ENCODE measurements at places on chromosomes 5 and 9.

- DNase-seq = no peak
Observed at GRCh38 chr9:137347928-137348327, 45.9 kb upstream of the NRARP start.

GRCh38 chr9:121107029-121107428, 32.3 kb downstream of the CNTRL start:
- DNase-seq = no peak

- no peak for DNase-seq
Observed at GRCh38 chr5:14928661-14929060, 57.1 kb upstream of the ANKH start.

DNA sequence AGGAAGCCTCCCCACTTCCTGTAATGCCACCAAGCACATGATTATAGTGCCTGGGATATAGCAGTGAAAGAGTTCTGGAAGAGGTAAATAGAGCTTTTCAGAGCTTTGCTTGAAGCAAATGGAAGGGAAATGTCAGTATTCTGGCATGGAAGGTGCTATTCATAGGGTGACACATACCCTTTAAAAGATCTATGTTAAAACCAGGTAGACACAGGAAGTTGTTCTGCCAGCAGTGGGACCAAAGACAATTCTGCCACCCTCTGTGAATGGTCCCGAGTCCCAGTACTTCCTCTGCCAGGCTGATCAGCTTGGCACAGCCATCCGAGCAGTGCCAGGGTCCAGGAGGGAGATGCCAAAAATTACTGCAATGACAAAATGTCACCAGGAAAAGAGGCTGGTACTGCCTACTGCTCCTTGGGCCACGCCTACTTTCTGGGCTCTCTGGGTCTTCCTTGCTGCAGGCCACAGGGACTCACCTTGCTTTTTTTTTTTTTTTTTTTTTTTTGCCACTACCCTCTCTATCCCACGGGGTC, 26.7 kb downstream of the GARNL3 start:
- no peak for DNase-seq

- no peak for DNase-seq
Observed at GRCh38 chr5:9440517-9440916, 105.4 kb downstream of the SEMA5A start.

- DNase-seq = no peak
Observed at GRCh38 chr5:128633901-128634300, 95.9 kb upstream of the FBN2 start.

DNA sequence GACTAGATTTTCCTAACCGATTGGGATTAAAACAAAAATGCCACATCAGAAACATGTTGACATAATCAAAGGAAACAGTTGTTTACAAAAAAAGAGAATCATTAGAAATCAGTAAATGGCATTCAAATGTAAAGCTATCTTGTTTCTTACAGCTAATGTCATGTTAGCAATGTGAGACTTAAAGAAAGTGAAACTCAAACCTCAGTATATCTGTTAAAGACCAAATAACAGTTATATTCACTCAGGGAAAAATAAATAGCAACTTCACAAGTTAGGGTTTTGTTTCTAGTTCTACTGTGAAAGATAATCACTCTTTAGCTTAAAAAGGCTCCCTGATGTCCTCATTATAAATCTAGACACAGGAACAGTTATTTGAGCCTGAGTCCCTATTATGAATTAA, 189.3 kb upstream of the EFNA5 start:
- DNase-seq = no peak

- no peak for DNase-seq
Observed at GRCh38 chr9:126166291-126166690, 160.3 kb upstream of the MVB12B start.

DNA sequence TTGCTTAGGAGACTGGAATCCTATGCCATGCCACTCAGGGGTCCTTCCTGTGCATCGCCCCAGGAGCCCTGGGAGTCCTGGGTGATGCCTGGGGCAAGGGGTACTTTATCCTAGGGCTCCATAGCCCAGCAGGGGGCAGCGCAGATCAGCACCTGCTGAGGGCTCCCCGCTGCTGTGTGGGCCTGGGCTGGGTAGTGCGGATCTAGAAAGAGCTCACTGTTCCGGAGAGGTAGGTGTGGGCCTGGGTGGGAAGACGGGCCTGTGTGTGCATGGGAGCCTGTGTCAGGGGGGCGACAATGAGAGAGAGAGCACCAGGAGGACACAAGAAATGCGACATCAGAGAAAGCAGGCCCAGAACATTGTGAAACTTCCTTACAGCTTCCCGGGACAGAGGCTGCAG, 11.4 kb upstream of the DAB2IP start:
- no peak for DNase-seq

DNA sequence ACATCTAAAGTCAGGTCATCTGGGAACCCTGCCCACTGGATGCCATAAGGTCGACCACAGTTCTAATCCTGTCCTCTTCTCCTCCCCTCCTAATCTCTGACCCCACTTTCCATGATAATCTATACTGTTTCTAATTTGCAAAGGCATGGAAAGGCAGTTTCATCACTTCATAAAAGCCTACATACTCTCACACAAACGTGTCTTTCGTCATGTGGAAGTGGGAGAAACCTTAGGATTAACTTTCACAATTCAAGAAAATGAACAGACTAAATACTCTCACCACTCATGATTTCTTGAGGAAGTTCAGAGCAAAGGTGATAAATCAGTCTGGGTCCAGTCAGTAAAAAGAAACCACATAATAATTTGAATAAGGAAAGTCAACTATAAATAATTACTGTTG, 5.5 kb downstream of the FANCC start:
- DNase-seq = no peak

- DNase-seq = no peak
Observed at GRCh38 chr5:114362977-114363761, 1.3 kb downstream of the KCNN2 start.

DNA sequence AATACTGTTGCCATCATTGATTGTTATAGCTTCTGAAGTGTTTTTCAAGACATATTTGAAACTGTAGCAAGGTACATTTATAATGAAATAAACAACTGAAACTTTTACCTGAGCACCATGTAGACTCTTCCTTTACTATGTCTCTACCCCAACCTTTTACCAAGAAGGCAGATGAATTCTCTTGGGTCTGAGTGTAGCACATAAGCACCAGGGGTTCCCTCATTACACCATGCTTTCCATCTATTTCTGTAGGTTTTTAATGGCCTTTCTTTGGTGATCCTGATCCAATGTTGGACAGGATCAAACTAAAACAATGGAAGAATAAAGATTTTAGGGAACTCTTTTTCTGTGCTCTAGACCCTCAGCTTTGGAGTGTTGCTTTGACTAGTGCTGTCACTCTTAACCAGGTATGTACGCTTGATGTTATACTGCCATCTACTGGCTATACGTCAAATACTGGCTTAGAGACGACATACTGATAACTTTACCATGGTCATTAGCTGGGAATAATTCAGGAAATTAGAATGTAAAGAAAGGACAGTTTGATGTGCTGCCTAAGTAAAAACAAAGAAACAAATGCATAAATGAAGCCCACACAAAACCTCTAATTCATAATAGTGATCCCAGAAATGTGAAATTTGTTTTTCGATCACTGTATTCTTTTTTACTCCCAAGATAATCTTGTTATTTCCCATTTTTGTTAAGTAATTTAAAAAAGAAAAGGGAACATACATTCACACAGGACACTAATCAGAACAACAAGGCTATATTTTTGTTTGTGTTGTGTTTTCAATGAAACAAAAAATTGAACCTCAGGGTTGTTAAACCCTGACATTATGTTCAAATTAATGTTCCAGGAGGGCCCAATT, 30.7 kb downstream of the IFNW1 start:
- no peak for DNase-seq

DNA sequence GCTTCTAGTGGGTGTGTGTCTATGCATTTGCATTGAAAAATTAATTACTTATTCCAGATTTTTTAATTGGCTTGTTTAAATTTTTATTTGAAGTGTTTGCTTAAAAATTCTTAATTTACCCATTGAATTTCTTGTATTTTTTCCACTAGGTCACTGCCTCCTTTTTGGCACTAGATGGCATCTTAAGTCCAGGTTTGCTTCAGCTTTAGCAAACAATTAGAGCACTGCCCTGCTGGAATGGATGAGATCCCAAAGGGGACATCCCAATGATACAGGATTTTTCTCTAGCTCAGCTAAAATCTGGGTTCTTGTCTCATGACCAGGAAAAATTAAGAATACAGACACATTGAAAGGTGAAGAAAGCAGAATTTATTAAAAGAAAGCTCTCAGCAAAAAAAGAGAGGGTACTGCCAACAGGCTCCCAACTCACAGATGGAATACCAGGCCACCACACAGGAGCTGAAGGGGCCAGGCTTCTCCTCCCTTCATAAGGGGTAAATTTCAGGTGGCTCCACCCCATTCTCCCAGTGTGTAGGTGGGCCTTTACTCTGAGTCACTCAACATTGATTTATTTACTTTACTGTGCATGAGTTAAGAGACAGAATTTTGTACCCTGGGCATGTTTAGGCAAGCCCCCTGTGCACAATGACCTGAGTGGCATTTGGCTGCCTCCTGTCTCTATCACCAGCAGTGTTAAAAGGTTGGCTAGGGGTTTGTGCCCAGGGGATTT, 532.4 kb downstream of the ANXA1 start:
- no peak for DNase-seq

GRCh38 chr9:505741-506059, 291.0 kb downstream of the DOCK8 start:
- DNase-seq = no peak
